ENCODE measurements at places on chromosomes 6 and 20.

- DNase-seq = no peak
These were observed 87.0 kb upstream of the DST start for GRCh38 chr6:56729719-56730118.

DNA sequence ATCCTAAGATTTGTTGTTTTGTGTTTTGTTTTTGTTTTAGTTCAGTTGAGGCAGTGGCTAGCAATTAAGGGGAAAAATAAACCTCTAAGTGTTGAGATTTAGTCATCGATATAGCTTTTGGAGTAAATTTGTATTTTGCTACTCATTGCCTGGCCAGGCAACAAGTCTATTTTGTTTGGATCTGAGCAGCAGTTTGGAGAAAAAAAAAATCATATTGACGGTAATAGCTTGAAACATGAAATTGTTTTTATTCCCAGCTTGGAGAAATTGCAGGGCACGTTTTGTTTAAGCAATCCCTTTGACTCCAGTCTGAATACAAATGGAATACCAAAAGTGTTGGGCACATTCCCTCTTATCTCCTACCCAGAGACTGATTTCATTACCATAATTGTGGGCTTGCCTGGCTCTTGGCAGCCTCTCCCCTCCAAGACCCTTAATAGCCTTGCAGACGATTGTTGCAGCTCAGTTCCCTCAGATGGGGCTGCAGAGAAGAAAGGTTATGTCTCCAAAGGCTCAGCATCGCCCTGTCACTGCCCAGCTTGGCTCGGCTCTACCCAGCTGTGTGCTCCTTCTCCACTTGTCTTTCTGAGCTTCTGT lies 56.0 kb downstream of the ISM1 start:
- no peak for DNase-seq

DNA sequence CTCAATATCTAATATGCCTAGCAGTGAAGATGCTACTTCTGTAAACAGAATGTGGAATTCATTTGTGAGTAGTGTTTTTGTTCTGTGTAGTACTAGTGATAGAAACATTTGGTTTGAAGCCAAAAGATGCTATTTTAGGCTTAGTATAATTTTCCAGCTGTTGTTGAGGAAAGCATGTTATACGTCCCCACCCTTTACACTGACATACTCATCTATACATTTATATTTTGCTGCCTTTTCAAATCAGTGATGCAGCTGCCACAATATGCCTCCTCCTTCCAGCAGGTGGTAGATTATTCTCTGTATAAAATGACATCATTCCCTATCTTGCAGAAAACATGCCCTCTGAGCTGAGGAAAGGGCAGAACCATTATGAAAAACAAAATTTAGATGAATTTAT lies 1217.6 kb upstream of the GJE1 start:
- DNase-seq = no peak

DNA sequence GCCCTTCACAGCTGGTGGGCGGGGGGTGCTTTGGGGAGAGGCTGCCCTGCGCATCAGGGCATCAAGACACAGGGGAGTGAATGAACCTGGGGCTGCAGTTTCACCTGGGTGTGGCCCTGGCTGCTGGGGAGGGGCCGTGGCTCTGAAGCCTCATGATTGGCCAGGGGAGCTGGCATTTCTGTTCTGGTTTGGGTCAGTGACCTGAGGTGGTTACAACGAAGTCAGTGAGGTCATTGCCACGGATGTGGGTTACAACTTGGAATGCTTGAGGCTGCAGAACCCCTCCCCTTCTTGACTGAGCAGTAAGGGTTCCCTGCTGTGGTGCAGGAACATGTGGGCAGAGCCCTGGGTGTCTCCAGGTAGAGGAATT lies 3.0 kb downstream of the TCEA2 start:
- DNase-seq = peak; percentile 53

DNA sequence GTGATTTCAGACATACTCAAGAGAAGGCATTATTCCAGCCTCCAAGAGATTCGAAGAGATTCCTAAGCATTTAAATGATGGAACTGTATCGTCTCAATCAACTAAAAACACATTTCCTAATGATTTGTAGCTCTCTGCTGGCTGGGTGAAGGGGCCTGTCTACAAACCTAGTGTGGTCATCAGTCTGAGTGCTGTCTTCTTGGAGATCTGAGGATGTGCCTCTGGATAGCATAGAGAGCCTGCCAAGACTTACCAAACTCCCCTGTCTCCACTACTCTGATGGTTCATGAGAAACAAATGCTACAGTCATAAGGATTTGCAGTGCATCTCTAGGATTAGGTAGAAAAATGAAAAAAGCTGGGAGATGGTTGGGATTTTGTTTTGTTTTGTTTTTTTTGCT lies 176.9 kb upstream of the CITED2 start:
- no peak for DNase-seq

- DNase-seq = no peak
These were observed 180.9 kb downstream of the PHF3 start for GRCh38 chr6:63816401-63816981.

- DNase-seq = no peak
These were observed 31.8 kb downstream of the SYNE1 start for GRCh38 chr6:152605342-152605741.

DNA sequence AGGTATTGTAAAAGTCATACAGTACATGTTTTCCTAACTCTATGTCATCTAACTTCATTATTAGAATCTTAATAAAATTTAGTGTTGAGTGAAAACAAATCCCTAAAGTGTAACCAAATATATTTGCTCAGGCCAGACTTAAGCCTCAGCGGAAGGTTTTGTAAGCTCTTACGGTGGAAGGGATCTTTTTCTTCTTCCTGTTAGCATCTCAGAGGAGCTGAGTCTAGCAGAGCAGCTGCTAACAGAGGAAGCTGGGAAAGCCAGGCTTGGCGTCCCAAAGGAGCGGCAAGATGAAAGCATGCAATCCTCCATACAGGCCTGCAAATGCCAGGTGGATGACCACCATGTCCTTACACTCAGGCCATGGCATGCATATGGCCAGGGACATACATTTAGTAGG lies 72.4 kb downstream of the ADTRP start:
- no peak for DNase-seq

GRCh38 chr6:111603685-111604084 lies 2.0 kb downstream of the TRAF3IP2 start:
- peak; percentile 52 for DNase-seq

DNA sequence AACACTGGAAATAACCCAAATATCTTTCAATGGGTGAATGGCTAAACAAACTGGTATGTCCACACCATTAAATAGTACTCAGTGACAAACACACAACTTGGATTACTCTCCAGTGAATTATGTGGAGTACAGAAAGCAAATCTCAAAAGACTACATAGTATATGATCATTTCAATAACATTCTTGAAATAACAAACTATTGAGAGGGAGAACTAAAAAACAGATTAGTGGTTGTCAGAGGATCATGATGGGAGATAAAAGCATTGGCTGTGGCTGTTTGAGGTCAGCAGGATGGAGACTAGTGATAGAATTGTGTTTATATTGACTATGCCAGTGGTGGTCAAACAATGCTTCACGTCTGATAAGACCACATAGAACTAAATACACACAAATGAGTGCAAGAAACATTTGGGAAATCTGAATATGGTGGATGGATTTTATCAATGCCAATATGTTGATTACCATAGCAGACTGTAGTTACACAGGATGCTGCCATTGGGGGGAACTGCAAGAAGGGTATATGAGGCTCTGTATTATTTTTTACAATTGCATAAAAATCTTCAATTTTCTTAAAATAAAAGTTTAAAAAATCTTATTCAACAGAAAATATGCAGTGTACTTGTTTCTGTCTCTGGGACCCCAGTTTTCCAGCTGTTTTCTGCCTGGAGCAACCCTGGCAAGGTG lies 242.0 kb downstream of the TBXT start:
- no peak for DNase-seq

- no peak for DNase-seq
These were observed 113.6 kb upstream of the SLC22A16 start for GRCh38 chr6:110589865-110590513.

DNA sequence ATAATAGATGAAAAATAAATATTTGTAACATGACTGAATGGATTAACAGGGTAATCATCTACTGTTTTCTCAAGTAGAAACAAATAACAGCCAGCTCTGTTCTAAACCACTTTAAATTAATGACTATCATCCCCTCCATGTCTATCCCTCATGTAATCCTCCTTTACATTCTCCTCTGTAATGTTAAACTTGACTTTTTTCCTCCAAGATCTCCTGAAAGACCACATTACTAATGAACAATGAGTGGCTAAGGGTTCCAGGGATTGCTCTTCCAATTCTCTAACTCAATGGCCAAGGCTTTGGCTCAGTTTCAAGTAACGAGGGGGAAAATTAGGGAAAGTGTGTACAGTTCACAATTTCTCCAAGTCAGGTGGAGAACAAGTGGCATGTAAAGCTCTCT lies 37.6 kb upstream of the FBXL4 start:
- no peak for DNase-seq

DNA sequence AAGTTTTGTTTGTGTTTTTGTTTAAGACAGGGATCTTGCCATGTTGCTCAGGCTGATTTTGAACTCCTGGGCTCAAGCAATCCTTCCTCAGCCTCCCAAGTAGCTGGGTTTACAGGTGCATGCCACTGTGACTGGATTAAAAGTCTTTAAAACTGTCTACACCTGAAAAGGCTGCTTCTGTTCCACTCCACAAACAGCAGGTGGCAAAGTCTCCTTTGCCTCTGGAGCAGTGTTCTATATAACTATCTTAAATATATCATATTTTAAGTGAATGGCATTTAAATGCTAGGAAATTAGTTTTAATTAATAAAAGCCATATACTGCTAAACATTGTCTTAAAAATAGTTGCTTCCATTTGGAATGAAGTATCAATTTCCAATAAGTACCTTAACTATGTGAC lies 89.2 kb upstream of the BCLAF1 start:
- no peak for DNase-seq

DNA sequence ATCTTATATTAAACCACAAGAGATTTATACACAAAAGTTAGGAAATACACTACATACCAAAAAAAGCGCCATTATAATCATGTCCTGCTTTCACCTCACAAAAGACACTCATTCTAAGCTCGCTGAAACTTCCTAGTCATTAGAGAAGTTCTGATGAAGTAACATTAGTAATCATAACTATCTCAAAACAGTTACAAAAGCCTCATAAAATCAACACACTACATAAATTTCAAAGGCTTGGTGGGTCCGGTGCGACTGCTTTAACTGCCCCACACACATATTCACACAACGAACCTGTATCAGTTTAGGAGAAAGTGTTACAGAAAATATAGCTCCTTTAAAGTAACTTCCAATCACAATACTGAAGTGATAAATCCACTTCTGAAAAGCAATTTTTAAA lies 1.9 kb downstream of the PHIP start:
- DNase-seq = peak; percentile 43

DNA sequence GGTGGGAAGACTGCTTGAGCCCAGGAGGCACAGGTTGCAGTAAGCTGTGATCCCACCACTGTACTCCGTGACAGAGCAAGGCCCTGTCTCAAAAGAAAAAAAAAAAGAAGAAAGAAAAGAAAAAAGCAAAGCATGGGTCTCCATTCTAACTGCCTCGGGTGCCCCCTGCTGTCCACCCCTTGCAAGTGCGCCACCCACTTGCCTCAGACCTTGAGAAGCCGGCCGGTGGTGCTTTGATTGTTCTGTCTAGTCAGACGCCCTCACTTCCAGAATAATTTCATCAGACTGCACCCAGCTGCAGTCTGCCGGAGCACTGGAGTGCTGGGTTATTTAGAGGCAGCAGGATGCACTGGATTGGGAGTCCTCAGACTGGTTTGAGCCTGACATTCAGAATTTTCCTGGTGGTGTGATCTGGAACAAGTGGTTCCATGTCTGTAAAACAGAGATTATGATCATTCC lies 17.6 kb upstream of the TM9SF4 start:
- DNase-seq = peak; percentile 87

- DNase-seq = no peak
These were observed 531 bp upstream of the CCN2 start for GRCh38 chr6:131951576-131952230.

DNA sequence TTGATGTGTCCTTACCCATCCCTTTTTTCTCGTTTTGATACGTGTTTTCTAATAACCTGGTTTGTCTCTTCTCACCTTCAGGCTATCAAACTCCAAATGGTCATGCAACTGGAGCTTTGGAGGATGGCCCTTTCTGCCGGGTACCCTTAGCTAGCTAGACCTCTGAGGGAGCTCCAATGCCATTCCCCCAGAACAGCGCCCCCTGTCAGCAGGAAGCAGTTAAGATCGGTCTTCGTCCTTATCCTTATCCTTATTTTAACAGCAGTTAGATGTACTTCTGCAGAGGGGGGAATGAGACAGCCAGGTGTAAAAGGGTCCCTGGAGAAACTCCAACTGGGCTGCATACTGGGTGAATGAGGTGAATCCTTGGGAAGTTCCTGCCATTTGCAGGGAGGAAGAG lies 37.2 kb downstream of the SEL1L2 start:
- DNase-seq = no peak

- DNase-seq = no peak
These were observed 172.4 kb downstream of the CLVS2 start for GRCh38 chr6:123168466-123168865.

DNA sequence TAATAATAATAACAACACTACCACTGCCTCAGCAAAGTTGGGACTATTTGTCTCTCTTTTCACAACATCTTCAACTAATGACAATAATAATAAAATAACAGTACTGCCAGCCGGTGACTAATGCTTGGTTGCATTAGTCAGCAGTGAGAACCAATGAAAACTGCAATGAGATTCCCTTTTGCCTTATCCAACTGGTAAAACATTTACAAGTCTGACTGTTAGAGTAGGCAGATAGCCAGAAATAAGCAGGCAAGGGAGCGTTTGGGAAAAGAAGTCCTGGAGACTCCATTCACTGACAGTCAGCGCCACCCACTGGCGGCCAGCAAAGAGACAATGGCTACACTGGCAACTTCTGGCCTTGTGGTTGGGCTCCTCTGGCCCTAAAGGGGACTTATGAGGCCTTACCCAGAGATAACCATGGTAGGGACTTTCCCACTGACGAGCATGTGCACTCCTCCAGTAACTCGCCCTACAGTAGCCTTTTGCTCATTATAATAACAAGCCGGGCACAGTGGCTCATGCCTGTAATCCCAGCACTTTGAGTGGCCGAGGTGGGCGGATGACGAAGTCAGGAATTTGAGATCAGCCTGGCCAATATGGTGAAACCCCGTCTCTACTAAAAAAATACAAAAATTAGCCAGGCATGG lies 3.4 kb upstream of the NSFL1C start:
- DNase-seq = peak; percentile 80

DNA sequence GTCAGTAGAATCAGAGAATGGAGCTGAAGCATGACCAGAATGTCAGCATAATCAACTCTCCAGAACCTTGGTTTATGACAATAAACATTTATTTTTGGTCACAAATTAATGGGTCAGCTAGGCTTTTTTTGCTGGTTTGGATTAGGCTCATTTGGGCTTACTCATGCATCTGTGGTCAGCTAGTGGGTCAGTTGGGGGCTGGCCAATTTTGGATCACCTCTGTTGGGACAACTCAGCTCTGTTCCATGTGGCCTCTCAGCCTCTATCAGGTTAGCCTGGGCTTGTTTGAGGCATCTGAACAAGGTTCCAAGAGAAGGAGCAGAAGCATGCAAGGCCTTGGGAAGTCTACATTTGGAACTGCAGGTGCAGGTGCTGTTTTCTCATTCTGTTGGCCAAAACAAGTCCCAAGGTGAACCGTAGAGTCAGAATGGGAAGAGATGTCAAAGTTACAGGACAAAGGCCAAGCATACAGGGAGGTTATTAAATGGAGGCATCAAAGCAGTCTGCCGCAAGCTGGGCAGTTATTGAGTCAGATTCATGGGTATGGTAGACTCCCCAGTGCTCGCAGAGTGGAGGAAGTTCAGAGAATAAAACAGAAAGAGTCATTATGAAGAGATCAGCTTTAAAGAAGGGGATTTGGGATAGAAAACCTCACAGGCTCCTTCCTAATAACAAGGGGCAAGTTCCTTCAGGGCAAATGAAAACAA lies 173.0 kb downstream of the PLCB4 start:
- DNase-seq = no peak
